ENCODE measurements at places on chromosomes 12 and 14. TPM values are rescaled to one million over a fixed set of nuclear protein-coding genes. Genes with fewer than 3 reads are reported as not detected.

Gene SDR9C7
- total RNA-seq = not detected

Gene ITGA7
- total RNA-seq = 11.4 TPM

Gene TAS2R50
- total RNA-seq = 0.24 TPM

Gene EGLN3
- total RNA-seq = 4.4 TPM

Gene ISCA2
- 36.1 TPM for total RNA-seq

Gene ATP23
- total RNA-seq = 33.1 TPM

Gene TAS2R42
- total RNA-seq = not detected

Gene TMX1
- 87.8 TPM for total RNA-seq

Gene OLR1
- total RNA-seq = not detected

Gene SRP54
- total RNA-seq = 89.6 TPM

Gene REP15
- total RNA-seq = 1.4 TPM

Gene PTGDR
- total RNA-seq = not detected

Gene MFAP5
- not detected for total RNA-seq

- no peak for DNase-seq
These were observed 39.9 kb downstream of the NINJ2 start for GRCh38 chr12:623172-623864.

GRCh38 chr14:100570726-100571454, 16.3 kb downstream of the BEGAIN start:
- DNase-seq = no peak

GRCh38 chr12:67940780-67941243, 48.4 kb upstream of the IFNG-AS1 start:
- peak; percentile 65 for DNase-seq

- no peak for DNase-seq
These were observed 369.2 kb upstream of the PDE3A start for GRCh38 chr12:19998961-19999804.

DNA sequence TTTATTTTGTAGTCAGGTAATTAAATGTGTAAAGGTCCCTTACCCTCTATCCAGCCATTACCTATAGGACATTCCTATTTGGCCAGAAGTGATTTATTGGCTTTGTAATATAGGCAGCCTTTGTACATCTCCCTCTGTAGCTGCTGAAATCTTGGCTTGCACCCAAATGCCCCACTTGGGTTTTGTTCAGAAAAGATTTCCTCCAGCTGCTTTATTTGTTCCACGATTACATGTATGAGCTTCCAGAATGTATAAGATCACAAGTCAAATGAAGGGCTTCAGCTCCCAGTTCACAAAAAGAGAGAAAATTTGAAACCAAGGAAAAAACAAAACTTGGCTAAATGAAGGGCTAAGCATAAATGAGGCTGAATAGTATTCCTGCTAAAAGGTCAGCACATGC, 103.4 kb downstream of the EFCAB11 start:
- no peak for DNase-seq

GRCh38 chr14:96602186-96602585, 100.0 kb downstream of the PAPOLA start:
- no peak for DNase-seq

- peak; percentile 3 for DNase-seq
These were observed 1182.7 kb downstream of the AACS start for GRCh38 chr12:126247936-126248335.

DNA sequence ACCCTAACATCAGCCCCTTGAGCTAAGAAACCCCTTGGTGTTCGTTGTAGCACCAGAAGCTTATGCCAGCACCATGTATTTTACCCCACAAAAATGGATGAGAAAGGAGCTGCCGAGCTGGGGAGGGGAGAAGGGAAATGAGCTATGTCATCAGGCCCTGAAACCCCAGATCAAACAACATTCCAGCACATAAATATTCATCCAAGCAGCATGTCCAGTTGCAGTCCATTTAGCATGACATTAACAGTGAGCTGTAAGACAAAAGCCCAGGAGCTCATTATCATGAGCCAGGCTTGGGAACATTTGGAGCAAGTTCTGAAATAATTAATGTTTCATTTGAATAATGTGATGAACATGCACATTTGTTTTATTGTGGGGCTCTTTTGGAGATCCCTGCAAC, 630.1 kb upstream of the TMEM132C start:
- no peak for DNase-seq

GRCh38 chr14:51395361-51395849, 155.4 kb downstream of the TMX1 start:
- DNase-seq = peak; percentile 98

GRCh38 chr12:93016752-93017350, 87.8 kb upstream of the EEA1 start:
- no peak for DNase-seq

GRCh38 chr12:50606675-50607375, 102.0 kb downstream of the DIP2B start:
- DNase-seq = no peak

DNA sequence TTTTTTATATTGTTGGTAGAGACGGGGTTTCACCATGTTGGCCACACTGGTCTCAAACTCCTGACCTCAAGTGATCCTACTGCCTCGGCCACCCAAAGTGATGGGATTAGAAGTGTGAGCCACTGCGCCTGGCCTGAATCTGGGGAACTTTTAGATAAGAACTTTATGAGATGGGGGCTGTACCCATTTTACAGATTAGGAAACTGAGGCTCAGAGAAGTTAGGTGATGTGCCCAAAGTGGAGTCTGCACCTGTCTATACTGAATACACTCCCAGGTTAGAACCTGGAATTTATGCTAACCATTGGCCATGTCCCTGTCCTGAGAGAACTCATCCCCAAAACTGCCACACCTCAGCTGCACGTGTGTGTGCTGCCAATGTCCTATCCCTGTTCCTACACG, 81.9 kb downstream of the ESRRB start:
- DNase-seq = no peak

- no peak for DNase-seq
These were observed 179.3 kb upstream of the GZMB start for GRCh38 chr14:24813089-24813815.

- DNase-seq = peak; percentile 2
These were observed 865.7 kb downstream of the SLC6A15 start for GRCh38 chr12:84046859-84047258.

DNA sequence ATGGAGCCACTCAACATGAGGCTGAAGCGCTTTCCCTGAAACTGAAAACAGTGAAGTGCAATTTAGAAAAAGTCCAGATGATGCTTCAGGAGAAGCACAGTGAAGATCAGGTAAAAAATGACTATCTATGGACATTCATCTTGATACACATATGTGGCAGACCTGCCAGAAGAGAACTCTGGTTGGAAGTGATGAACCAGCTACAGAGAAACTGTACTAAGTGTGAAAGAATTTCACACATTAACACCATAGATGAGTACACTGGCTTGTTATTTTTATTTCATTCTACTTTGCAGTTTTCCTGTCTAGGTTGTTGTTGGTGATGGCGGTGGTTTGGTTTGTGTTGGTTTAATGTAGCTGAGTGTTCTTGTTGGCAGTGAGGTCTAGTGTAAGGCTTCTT, 174.7 kb downstream of the ESR2 start:
- no peak for DNase-seq

GRCh38 chr12:69433653-69434052, 36.5 kb upstream of the FRS2 start:
- peak; percentile 22 for DNase-seq

DNA sequence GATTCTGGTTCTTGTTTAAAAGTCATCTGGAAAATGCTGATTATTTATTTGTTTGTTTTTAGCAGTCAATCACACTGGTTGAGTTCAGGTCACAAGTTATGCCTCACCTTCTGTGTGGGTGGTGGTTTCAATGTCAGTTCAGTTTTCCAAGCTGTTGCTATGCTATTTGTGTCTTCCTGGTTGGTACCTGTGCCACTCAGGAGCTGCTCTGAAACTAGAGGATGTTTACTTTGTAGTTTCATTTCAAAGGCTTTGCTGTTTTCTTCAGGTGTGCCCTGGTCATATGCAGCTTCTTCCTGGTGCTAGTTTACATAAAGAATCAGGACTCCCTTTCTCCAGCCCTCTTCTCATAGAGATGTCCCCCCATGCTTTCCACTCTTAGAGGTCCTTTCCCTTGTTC, 75.7 kb upstream of the PPP4R3A start:
- no peak for DNase-seq

DNA sequence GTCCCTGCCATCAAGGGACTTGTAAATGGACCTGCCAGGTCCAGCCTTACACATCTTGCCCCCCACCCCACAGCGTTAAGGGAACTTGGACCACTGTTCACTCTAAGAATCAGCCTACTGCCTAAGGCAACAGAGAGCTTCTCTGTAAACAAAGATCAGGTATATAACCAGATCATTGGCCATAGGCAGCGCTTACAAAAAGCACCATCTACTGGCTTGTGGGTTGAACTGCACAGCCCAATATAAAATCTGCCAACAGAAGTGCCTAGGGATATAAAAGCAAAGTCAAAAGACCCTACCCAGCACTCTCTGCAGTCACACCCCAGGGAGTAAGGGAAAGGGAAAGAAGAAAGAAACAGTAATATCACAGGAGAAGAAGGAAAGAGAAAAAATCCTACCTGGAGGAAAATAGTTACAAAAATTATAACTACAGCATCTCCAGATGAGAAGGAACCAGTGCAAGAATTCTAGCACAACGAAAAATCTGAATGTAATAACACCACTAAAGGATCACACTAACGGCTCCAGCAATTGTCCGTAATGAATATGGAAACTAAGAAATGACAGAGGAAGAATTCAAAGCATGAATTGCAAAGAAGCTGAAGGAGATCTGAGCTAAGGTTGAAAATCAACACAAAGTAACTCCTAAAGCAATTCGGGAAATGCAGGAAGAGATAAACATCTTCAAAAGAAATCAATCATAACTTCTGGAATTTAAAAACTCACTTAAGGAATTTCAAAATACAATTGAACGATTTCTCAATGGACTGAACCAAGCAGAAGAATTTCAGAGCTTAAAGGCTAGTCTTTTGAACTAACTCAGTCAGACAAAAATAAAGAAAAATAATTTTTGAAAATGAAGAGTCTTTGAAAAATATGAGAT, 95.2 kb upstream of the PCED1B start:
- DNase-seq = peak; percentile 72

DNA sequence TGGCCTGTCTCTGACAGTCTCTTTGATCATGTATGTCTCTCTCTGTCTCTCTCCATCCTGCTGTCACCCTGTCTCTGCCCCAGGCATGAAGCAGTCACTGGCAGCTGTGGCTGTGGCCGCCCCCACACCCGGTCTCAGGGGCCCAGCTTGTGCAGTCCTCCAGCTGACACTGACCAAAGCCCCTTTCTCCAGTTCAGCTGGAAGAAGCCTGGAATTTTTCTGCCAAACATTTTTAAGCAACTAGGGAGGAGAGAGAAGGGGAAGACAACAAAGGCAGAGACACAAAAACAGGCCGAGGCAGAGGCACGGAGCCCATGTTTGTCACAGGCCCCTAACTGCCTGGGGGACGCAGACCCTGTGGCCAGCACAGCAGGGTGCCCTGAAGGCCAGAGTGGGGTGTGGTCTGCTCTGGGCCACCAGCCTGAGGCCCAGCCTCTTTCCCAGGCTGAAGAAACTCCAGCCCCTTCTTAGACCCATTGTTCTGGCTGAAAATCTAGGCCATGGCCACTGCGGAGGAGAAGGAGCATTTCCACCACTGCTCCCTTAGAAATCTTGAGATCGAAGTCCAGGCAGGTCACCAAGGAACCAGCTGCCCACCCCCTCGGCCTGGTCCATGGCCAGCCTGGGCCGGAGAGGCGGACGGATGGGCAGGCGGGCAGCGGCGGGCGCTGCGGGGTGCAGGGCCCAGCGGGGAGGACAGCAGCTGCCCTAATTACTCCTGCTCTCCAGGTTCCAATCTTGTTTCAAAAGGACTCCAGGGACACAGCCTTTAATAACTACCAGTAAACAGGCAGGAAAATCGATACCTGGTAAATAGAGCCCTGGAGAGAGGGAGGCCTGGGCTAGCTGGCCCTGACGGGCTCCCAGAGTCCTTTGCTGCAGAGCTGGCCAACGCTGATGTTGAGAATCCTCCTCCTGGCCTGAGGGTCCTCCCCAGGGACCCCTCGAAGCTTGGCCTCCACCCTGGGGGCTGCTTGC, 14.9 kb downstream of the DTX1 start:
- no peak for DNase-seq

GRCh38 chr12:90729736-90730135, 225.2 kb downstream of the CCER1 start:
- DNase-seq = no peak

- DNase-seq = no peak
These were observed 251.5 kb upstream of the FBXO33 start for GRCh38 chr14:39683691-39684260.

DNA sequence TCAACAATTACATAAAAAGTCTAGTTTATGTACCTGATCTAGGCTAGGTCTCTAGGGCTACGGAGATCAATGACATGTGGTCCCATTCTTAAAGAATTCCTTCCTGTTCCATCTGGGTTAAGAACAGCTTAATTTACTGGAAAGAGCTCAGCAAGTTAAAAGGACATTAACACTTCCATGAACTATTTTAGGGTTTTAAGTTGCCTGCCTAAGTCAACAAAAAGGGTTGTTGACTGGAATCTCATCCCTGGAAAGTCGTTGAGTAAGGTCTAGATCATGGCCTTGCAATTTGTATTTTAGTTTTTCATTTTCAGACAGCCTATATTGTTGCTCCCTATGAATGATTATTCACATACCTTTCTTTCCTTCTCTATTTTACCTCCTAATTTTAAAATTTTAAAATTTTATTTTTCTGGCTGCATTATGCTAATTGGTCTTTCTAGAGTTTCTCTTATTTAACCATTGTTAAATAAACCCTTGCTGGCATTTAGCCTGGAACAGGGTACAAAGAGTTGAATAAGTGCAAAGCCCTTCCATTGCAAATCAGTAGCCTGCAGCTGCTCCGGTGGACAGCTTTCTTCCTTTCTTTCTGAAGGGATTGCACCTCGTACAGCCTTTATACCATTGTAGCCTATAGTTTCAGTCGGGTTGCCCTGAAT, 66.3 kb downstream of the VRK1 start:
- DNase-seq = no peak

- DNase-seq = no peak
These were observed 184.0 kb upstream of the RGS6 start for GRCh38 chr14:71748196-71748595.

GRCh38 chr14:97532052-97532451, 734.9 kb downstream of the VRK1 start:
- no peak for DNase-seq

DNA sequence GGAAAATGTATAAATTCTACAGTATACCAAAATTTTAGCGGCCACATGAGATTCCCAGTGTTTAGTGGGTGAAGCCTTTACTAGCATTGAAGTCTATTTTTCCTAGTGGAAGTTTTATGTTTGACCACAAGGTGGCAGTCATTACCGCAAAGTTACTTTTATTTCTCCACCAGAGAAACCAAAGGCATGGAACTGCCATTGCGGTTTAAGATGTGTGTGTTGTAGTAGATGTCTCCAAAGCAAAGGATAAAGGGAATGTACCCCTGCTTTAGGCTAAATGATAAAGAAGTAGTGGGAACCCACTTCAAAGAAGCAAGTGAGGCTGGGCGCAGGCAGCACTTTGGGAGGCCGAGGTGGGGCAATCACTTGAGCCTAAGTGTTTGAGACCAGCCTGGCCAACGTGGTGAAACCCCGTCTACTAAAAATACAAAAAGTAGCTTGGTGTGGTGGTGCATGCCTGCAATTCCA, 140.5 kb downstream of the PRKCH start:
- peak; percentile 76 for DNase-seq

DNA sequence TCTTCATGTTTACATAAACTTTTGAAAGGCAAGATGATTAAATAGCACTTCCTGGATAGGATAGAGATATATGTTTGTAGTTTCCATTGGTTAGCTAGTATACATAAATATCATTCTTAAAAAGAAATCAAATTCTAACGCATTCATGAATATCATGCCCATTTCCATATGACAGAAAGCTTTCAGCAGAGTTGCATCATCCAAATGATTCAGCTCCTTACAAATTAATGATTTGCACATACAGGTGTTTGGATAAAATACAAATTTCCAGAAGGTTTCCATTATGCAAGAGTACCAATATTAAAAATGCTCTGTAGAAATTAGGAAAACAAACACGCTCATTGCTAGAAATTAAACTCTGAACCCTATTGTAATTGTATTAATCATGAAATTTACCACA, 264.4 kb downstream of the FOXG1 start:
- DNase-seq = no peak

Measured in RPMI7951 (cell line).